ENCODE measurements at places on chromosomes 4 and X.

- no peak for DNase-seq
These were observed 493.8 kb upstream of the ZFP42 start for GRCh38 chr4:187501731-187502130.

DNA sequence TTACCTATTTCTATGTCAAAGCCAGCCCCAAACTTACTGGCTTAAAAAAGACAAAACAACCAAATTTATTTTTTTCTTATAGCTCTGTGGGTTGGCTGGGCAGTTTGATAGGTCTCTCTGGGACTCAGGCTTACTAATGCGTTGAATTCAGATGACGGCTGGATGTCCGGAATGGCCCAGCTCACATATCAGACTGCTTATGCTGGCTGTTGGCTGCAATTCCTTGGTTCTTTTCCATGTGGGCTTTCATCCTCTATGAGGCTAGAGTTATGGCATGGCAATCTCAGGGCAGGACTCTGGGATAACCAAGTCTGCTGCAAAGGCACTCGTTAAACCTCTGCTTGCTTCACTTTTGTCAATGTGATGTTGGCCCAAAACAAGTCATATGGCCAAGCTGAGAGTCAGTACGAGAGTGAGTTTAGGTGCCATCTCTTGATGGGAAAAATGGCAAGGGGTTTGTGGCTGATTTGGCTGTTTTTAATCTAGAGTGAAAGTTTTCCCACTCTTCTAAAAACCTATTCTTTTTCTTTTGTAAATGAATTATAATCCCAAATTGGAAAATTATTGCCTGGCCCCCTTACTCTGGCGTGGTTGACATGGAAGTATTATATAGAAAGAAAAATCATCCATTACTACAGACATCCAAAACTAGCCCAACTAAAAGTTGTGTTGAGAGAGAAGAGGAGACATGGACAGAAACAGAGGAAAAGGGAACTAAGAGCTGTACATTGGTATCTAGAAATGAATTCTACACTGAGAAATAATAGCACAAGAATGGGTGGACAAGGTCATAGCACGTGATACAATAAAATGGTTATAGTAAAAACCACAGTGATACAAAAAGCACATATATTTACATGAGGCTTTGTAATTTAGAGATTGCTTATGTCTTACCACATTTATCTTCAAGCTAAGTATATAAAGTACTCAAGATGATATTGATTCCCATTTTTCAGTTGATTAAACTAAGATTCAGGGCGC lies 6.6 kb downstream of the PRIMPOL start:
- no peak for DNase-seq

DNA sequence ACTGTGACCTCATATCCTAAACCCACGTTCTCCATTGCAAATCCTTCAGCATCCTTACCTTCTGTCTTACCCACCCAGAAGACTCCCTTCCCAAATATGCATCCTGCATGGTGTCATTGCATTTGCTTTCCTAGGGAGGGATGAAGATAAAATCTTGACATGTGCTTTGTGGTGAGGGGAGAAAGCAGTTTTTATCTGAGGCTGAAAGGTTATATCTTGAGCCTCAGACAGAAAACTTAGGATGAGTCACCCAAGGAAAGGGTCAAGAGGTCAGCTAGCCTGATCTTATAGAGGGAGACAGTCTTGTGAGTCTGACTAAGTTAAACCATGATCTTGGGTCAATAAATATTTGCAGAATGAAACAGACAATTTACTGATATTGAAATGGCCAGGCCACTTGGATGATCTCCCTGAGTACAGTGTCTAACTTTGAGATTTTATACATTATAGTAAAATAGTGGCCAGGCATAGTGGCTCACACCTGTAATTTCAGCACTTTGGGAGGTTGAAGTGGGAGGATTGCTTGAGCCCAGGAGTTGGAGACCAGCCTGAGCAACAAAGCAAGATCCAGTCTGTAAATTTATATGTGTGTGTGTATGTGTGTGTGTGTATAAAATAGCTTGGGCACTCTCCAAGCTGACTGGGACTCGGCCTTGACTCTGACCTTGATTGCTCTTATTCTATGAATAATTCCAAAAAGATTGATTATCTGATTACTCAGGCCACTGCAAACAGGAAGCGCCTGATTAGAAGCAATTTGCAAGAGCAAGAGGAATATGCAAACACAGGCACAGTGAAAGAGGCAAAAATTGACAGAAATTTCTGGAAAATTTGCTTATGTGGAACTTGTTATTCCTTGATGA lies 15.4 kb upstream of the FAM9C start:
- DNase-seq, result no peak

DNA sequence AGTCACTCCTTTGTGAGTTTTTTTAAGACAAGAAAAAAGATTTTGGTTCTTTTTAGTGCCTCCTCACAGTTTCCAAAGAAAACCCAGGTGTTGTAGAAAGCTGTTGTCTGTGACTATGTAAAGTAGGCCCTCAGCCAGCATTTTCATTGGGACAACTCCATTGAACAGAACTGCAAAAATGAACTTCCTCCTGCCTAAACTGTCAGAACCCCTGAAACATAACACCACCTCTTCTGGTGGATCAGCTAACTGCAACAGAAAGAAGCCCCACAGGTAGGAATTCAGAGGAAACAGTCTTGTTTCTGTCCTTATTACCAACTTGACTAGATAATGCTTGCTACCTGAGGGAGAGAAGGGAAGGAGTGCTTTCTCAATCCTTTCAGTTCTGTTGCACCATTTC lies 3.4 kb upstream of the ATP11C start:
- DNase-seq, result no peak

- DNase-seq, result peak; percentile 54
These were observed 70.1 kb downstream of the USP46 start for GRCh38 chr4:52588771-52589591.

GRCh38 chr4:37478151-37478550 lies 208.0 kb downstream of the RELL1 start:
- DNase-seq, result no peak

DNA sequence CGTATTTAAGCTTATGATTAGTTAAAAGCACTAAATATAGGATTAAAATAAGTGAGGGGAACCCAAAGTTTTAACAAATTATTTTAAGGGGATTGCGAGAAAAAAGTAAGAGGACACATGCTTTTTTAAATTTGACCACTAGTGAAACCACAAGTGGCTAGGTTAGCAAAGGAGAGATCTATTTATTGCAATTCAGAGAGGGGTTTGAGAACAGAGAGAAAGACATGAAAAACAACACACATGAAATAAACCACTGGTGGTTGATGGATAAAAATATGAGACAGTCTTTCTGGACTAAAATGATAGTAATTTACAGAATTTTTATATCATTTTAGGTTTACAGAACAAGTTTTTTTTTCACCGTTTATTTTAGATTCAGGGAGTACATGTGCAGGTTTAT lies 11.8 kb downstream of the SLC25A14 start:
- DNase-seq, result no peak

- no peak for DNase-seq
These were observed 50.3 kb downstream of the NSUN7 start for GRCh38 chr4:40800064-40800463.

GRCh38 chrX:66638591-66639500 lies at the start of gene EDA2R:
Gene EDA2R, minus strand, starts transcription at chrX:66639078. Its CDS starts 23,058 bp downstream, at chrX:66616020.
- peak; percentile 26 for DNase-seq

DNA sequence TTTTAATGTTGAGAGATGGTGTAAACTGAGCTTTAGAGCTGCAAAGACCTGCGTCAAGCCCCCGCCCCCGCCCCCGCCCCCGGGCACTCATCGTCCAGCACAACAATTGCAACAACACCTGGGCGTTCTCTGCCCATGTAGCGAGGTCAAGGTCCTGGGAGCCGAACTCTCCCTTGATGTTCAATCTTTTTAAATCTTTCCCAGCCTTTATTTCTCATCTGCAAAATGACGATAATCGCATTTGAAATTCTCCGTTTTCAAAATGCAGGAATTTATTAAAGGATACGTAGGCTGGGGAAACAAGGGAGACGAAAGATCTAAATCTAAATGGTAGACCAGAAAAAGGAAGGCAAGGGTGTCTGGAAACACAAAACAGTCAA lies 648 bp upstream of the MSMO1 start:
- peak; percentile 38 for DNase-seq

GRCh38 chr4:83585982-83586508 lies 50.1 kb downstream of the GPAT3 start:
- no peak for DNase-seq

DNA sequence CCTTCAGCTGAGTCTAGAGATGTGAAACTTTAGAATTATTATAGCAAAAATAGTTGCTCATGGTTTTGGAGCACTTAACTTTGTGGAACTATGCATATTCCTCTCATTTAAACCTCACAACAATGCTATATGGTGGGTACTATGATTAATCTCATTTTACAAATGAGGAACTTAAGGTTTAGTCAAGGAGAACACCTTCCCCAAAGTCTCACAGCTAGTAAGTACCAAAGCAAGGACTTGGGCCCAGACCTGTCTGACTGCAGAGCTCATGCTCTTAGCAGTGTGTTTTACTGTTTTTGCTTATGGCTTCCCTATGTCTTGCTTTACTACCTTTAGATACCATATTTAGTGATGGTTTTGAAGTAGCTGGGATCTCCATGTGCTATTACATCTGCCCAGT lies 5.1 kb downstream of the UBE2A start:
- no peak for DNase-seq
